Daoy (cell line): ENCODE measurements at places on chromosomes 6 and 20.
A peak's percentile ranks its signal among the peaks of the same experiment; 100 is the strongest.

DNA sequence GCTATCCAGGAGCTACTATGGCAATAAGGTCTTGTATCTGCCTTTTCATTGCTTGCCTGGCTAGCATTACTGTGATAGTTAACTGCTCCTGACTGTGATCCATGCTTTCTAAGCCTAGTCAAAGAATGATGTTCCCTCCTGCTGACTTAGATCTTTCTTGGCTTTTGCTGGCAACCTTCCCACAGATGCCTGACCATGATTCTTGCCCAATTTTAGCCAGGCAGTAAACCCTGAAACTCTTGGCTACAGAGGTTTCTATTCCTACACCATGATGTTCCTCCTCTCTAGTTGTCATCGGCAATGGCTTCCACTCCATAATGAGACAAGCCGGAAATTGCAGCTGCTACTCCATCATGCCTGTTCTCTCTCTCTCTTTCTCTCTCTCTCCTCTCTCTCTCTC lies 238.1 kb downstream of the HAO1 start:
- no peak for DNase-seq

- DNase-seq, result no peak
Measured at GRCh38 chr20:25292176-25292891, 44.4 kb downstream of the PYGB start.

GRCh38 chr6:129981598-129981997 lies 36.8 kb upstream of the L3MBTL3 start:
- DNase-seq, result peak; percentile 11

- DNase-seq, result peak; percentile 9
Measured at GRCh38 chr6:5333658-5334057, 72.3 kb downstream of the FARS2 start.

- no peak for DNase-seq
Measured at GRCh38 chr6:118746825-118747174, 95.4 kb upstream of the CEP85L start.

GRCh38 chr6:166556863-166557322 lies 29.6 kb downstream of the RAMACL start:
- peak; percentile 91 for DNase-seq

GRCh38 chr20:44830523-44830922 lies 20.2 kb upstream of the RIMS4 start:
- no peak for DNase-seq

DNA sequence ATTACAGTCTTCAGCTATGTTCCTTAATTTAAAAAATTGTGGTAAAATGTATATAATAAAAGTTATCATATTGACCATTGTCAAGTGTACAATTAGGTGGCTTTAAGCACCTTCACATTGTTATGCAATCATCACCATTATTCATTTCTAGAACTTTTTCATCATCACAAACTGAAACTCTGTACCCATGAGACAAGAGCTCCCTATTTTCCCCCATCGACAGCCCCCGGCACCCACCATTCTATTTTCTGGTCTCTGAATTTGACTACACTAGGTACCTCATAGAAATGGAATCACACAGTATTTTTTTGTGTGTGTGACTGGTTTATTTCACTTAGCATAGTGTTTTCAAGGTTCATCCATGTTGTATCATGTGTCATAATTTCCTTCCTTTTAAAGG lies 39.7 kb upstream of the FYN start:
- DNase-seq, result no peak

- DNase-seq, result no peak
Measured at GRCh38 chr6:170139531-170139930, 151.3 kb downstream of the DLL1 start.

DNA sequence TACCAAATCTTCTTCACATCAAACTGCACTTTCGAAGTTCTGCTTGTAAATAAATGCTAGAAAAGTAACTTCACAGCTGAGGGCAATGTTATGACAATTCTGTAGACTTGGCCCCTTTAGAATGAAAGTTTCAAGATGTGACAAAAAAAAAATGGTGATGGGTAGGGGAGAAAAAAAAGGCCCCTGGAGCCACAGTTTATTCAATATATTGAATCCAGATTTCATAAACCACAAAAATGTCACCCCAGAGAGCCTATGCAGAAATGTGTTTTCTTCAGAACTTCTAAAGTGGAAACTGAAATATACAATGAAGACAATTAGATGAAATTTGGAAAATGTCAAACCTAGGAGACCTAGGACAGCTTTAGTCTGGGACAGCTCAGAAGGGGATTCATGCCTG lies 143.1 kb downstream of the EDN3 start:
- DNase-seq, result no peak

- no peak for DNase-seq
Measured at GRCh38 chr6:28929887-28930620, 6.3 kb upstream of the TRIM27 start.

DNA sequence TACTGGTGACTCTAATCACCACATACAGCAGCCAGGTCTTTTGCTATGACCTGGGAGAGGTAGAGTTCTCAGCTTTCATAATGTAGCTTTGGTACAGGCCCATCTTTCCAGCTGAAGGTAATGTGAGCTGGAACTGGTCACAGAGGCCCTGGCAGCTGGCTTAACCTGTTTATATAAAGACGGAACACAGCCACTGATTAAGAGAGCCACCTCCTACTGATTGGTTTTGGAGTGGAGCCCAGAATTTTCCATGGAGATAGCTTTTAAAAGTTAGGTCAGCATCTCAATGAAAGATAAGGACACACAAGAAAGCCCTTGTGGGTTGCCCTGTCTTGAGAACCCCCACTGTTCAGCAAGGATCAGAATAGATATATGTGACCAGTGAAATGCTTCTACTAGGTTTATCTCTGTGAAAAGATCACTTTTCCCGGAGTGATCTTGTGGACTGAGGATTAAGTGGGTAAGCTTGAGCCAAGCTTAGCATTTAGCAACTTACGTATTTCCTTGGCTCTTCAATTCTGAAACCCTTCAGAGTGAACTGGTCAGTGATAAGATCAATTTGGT lies 213.7 kb upstream of the CITED2 start:
- DNase-seq, result peak; percentile 58

GRCh38 chr6:5713519-5713918 lies 293.2 kb downstream of the NRN1 start:
- no peak for DNase-seq

- DNase-seq, result peak; percentile 90
Measured at GRCh38 chr20:56875052-56875659, 246.1 kb downstream of the TFAP2C start.
